Activated CD4-positive, alpha-beta T cell treated with anti-CD3 and anti-CD28 coated beads, Interleukin-2, amount 10 ng/mL, durations not matched to agents 24 days and 14 days (primary cell): ENCODE measurements at places on chromosomes 12 and 14.
A peak's percentile ranks its signal among the peaks of the same experiment; 100 is the strongest.

DNA sequence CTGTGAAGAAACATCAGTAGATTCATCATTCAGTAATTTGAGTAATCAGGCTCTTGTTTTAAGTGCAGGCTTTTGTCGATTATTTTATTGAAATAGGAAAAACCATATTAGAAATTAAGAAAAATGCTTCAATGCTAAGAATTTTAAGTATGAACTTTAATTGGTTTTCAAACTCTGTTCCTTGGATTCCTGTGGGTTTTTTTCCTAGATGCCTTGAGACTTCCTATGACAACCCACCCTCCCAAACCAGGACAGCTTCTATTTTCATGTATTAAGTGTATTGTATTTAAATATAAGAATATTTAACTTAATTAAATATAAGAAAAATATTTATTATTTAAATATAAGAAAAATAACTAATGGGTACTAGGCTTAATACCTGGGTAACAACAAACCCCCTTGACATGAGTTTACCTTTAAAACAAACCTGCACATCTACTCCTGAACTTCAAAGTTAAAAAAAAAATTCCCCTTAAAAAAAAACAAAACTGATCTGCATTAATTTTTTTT is 3.0 kb downstream of the ARHGAP5 start:
- H3K4me1 ChIP-seq = peaks cover 32% of the 10 kb centered on the region
- peaks cover 2% of the 10 kb centered on the region for H3K36me3 ChIP-seq
- H3K27ac ChIP-seq = no peak overlapping the region
- no peak overlapping the region for H3K4me3 ChIP-seq
- peaks cover 10% of the 10 kb centered on the region for H3K27me3 ChIP-seq

GRCh38 chr14:71588576-71589215 is 343.5 kb upstream of the RGS6 start:
- H3K27ac ChIP-seq = no peak overlapping the region
- no peak for DNase-seq
- no peaks in the 10 kb centered on the region for H3K27me3 ChIP-seq
- no peak overlapping the region for H3K4me3 ChIP-seq
- peaks cover 38% of the 10 kb centered on the region for H3K36me3 ChIP-seq
- peaks cover 47% of the 10 kb centered on the region for H3K4me1 ChIP-seq

GRCh38 chr12:1925684-1926006 is 7.2 kb upstream of the CACNA2D4 start:
- no peak for DNase-seq
- H3K4me3 ChIP-seq = no peak overlapping the region

GRCh38 chr12:2691345-2692071 is 103.3 kb upstream of the FKBP4 start:
- peaks cover 31% of the 10 kb centered on the region for H3K4me1 ChIP-seq
- H3K27me3 ChIP-seq = peaks cover 9% of the 10 kb centered on the region
- H3K27ac ChIP-seq = peak overlapping the region; percentile 91
- H3K36me3 ChIP-seq = peaks cover 2% of the 10 kb centered on the region
- peak overlapping the region; percentile 82 for H3K4me3 ChIP-seq

GRCh38 chr14:54808326-54809161 is 94.1 kb downstream of the GCH1 start:
- DNase-seq = no peak
- H3K36me3 ChIP-seq = no peaks in the 10 kb centered on the region
- no peak overlapping the region for H3K4me3 ChIP-seq
- H3K27ac ChIP-seq = no peak overlapping the region
- peaks cover 13% of the 10 kb centered on the region for H3K27me3 ChIP-seq
- H3K4me1 ChIP-seq = peaks cover 4% of the 10 kb centered on the region

DNA sequence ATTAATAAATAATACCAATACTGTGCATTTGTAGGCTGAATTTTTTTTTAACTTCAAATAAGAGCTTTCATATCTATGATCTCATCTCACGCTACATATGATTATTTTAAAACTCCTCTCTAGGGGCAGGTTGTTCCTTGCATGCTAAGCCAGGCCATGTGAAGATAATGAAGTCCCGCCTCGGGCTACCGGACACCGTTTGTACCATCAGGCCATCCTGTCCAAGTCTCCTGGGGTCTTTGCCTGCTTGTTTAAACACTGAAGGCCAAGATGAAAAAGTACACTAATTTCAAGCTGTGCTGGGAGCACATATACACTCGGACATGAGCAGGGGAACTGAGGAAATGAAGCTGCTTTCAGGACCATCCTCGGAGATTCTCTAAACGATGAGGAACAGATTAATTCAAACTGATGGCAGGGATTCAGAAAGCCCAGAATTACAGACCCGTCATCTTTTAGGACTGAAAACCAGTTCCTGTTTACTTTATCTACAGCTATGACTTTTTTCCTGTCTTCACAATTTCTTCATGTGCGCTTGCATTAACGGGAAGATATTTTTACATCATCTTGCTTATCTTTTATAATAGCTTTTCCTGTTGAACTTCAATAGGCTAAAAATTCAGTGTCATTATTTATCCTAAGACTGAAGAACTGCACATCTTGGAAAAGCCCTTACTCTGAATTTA is 6.3 kb upstream of the ABHD12B start:
- H3K36me3 ChIP-seq = no peaks in the 10 kb centered on the region
- no peak overlapping the region for H3K4me3 ChIP-seq
- no peak for DNase-seq
- peaks cover 3% of the 10 kb centered on the region for H3K4me1 ChIP-seq

DNA sequence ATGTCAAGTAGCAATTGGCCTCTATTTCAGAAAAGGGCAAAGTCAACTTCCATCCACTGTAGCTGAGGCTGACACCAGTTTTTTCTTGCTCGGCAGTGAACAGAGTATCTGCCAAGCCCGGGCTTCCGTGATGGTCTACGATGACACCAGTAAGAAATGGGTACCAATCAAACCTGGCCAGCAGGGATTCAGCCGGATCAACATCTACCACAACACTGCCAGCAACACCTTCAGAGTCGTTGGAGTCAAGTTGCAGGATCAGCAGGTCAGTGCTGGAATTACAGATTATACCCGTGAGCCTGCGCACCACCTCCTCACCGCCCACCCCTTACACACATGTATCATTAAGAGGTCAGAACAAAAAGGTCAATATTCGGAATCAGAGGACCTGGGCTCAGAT is 19.4 kb downstream of the EVL start:
- H3K27me3 ChIP-seq = no peaks in the 10 kb centered on the region
- H3K4me1 ChIP-seq = peaks cover 86% of the 10 kb centered on the region
- H3K4me3 ChIP-seq = peak overlapping the region; percentile 88
- H3K36me3 ChIP-seq = peaks cover 71% of the 10 kb centered on the region
- H3K27ac ChIP-seq = peak overlapping the region; percentile 98
- no peak for DNase-seq

DNA sequence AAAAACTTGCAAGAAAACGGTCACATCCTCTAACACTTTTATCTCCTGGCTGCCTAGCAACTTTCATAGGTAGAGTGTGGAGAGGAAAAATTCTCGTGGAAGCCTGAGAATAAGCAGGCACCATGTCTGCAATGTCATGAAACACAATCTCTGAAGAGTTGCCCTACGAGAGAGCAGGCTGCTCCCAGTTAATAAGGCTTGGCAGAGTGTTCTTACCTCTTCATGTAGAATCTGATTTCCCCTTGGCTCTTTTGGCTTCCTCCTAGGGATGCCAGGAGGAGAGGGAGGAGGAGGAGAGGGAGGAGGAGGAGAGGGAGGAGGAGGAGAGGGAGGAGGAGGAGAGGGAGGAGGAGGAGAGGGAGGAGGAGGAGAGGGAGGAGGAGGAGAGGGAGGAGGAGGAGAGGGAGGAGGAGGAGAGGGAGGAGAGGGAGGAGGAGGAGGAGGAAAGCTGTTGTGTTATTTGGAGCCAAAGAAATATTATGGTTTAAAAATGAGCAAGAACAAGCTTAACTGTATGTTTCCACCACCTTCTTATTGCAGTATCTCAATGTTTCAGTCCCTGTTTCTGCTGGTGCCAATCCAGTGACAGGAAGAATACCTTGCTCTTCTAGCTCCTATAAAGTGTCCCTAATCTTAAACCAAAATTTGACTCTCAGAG is 52.9 kb downstream of the EGLN3 start:
- H3K36me3 ChIP-seq = peaks cover 3% of the 10 kb centered on the region
- H3K4me3 ChIP-seq = no peak overlapping the region
- H3K27ac ChIP-seq = no peak overlapping the region
- H3K4me1 ChIP-seq = peaks cover 2% of the 10 kb centered on the region
- H3K27me3 ChIP-seq = peaks cover 14% of the 10 kb centered on the region
- peak; percentile 25 for DNase-seq

- H3K4me3 ChIP-seq = no peak overlapping the region
- no peak for DNase-seq
- H3K4me1 ChIP-seq = no peaks in the 10 kb centered on the region
- H3K27ac ChIP-seq = no peak overlapping the region
- no peaks in the 10 kb centered on the region for H3K27me3 ChIP-seq
Observed at GRCh38 chr14:85223667-85224066, 306.3 kb upstream of the FLRT2 start.

- no peaks in the 10 kb centered on the region for H3K36me3 ChIP-seq
- H3K4me1 ChIP-seq = peaks cover 50% of the 10 kb centered on the region
- H3K27ac ChIP-seq = no peak overlapping the region
- no peaks in the 10 kb centered on the region for H3K27me3 ChIP-seq
- H3K4me3 ChIP-seq = no peak overlapping the region
Observed at GRCh38 chr14:94008234-94008633, 11.1 kb downstream of the CCDC197 start.

- DNase-seq = no peak
- peaks cover 2% of the 10 kb centered on the region for H3K27me3 ChIP-seq
- H3K36me3 ChIP-seq = no peaks in the 10 kb centered on the region
- peaks cover 18% of the 10 kb centered on the region for H3K4me1 ChIP-seq
- no peak overlapping the region for H3K27ac ChIP-seq
- no peak overlapping the region for H3K4me3 ChIP-seq
Observed at GRCh38 chr14:69351911-69352310, 46.2 kb downstream of the ERH start.

- H3K27ac ChIP-seq = no peak overlapping the region
- H3K4me1 ChIP-seq = no peaks in the 10 kb centered on the region
- no peaks in the 10 kb centered on the region for H3K27me3 ChIP-seq
- DNase-seq = no peak
- H3K4me3 ChIP-seq = no peak overlapping the region
- no peaks in the 10 kb centered on the region for H3K36me3 ChIP-seq
Observed at GRCh38 chr14:47207617-47208016, 467.8 kb downstream of the MDGA2 start.

DNA sequence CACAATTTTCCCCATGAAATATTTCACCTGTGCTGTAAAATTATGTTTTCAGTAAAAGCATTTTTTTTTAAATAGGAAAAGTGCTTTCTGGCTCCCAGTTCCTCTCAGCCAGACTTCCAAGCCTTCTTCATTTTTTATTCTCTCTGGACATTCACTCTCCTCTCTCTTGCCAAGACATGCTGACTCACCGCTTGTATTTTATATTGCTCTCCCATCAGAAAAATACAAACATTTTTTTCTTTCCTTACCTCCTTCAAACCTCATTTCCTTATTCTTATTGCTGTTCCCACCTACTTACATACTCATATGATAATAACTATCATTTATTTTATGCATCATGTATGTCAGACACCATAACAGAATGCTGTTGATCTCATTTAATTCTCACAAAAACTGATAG is 37.7 kb upstream of the ZNF641 start:
- H3K27me3 ChIP-seq = peaks cover 16% of the 10 kb centered on the region
- DNase-seq = no peak
- H3K27ac ChIP-seq = no peak overlapping the region
- H3K4me1 ChIP-seq = no peaks in the 10 kb centered on the region

DNA sequence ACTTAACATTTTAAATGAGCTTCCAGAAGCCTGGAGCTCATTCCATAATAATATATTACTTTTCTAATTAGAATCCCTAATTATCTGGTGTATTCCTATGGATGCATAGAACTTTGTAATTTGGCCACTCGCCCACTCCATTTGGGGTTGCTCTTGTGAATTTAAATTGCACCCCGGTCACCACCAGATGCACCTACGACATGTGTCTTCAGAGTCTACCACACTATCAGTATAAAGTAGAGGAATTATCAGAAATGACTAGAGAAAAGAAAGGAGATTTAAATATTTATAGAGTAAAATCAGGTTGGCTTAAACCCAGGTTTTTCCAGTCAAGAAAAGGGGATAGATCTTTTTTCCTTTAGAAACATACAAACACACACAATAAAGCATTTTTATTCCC is 145.8 kb upstream of the DCN start:
- no peak overlapping the region for H3K4me3 ChIP-seq
- H3K36me3 ChIP-seq = no peaks in the 10 kb centered on the region
- no peaks in the 10 kb centered on the region for H3K4me1 ChIP-seq
- H3K27ac ChIP-seq = no peak overlapping the region
- H3K27me3 ChIP-seq = peaks cover 8% of the 10 kb centered on the region
- no peak for DNase-seq

GRCh38 chr12:20142956-20143355 is 225.4 kb upstream of the PDE3A start:
- no peak for DNase-seq
- no peak overlapping the region for H3K4me3 ChIP-seq
- no peaks in the 10 kb centered on the region for H3K4me1 ChIP-seq
- H3K27me3 ChIP-seq = no peaks in the 10 kb centered on the region
- no peak overlapping the region for H3K27ac ChIP-seq

GRCh38 chr12:54173066-54173726 is 15.6 kb downstream of the SMUG1 start:
- H3K4me3 ChIP-seq = no peak overlapping the region
- H3K4me1 ChIP-seq = peaks cover 5% of the 10 kb centered on the region
- H3K27ac ChIP-seq = no peak overlapping the region
- H3K36me3 ChIP-seq = no peaks in the 10 kb centered on the region
- peaks cover 3% of the 10 kb centered on the region for H3K27me3 ChIP-seq

DNA sequence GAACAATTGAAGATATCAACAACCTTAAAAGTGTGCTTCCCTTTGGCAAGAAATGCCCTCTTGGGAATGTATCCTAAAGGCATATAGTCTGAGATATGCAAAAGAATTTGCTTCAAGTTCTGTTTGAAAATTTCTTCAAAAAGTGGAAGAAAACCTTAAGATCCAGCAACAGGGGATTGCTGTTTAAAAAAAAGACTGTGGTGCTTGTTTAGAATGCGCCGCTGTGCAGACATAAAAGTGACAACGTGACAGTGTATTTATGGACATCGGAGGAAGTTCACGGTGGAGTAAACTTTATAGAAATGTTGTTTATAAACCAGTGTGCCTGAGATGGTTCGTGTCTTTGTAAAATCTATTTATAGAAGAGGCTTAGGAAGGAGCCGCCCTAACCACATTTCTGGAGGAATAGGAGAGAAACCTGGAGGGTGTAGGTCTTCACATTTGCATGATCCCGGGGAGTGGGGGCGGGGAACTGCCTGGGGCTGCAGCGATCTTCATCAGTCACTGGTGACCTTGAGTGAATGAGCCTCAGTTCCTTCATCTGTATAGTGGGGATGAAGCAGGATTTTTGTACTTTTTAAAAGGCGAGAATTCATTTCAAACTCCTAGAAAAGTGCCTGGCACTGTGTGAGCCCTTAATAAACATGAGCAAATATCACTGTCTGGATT is 27.5 kb downstream of the ADGRD1 start:
- H3K27me3 ChIP-seq = peaks cover 16% of the 10 kb centered on the region
- H3K27ac ChIP-seq = no peak overlapping the region
- H3K4me1 ChIP-seq = no peaks in the 10 kb centered on the region
- no peak overlapping the region for H3K4me3 ChIP-seq
- no peaks in the 10 kb centered on the region for H3K36me3 ChIP-seq
